ENCODE measurements at places on chromosomes 4 and X.
A peak's percentile ranks its signal among the peaks of the same experiment; 100 is the strongest.

- no peak for DNase-seq
Observed at GRCh38 chr4:119498527-119498926, 130.1 kb downstream of the PDE5A start.

GRCh38 chr4:15396157-15396800 is 31.6 kb upstream of the C1QTNF7 start:
- peak; percentile 28 for DNase-seq

- no peak for DNase-seq
Observed at GRCh38 chr4:118307643-118308042, 45.2 kb downstream of the PRSS12 start.

DNA sequence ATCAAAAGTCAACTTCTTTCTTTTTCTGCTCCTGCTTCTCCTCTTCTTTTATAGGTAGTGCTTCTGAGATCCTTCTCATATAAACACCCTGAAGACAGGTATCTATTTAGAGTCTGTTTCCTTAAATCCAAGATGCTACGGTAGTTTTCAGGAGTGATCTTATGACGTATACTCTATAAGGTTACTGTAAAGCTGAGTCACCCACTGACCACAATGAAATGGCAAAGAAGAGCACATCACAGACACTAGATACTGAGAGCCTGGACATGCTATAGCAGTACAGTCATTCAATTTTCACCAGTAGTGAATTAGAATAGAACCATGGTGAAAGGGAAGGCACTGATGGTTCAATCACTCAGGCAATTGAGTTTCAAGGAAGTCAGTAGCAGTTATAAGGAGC is 412.5 kb downstream of the ADAM29 start:
- DNase-seq: no peak

- DNase-seq: no peak
Observed at GRCh38 chr4:48588230-48589097, 98.4 kb downstream of the ZAR1 start.

- DNase-seq: no peak
Observed at GRCh38 chrX:103498786-103499185, 20.5 kb downstream of the RAB40A start.

GRCh38 chrX:154541896-154542722 is 4.5 kb downstream of the G6PD start:
- peak; percentile 28 for DNase-seq

GRCh38 chrX:135425026-135425965 is 3.6 kb downstream of the SMIM10L2A start:
- DNase-seq: no peak
